Naive thymus-derived CD4-positive, alpha-beta T cell (primary cell): ENCODE measurements at places on chromosomes 1 and 21.

DNA sequence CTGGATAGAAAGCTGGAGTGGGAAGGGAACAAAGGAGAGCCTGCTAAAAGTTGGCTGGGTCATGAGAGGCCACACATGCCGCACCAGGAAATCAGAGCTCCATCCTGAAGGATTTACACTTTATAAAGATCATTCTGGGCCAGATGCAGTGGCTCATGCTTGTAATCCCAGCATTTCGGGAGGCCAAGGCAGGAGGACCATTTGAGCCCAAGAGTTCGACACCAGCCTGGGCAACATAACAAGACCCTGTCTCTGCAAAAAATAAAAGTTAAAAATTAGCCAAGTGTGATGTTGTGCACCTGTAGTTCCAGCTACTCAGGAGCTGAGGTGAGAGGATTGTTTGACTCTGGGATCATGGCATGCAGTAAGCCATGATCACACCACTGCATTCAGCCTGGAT lies 28.7 kb upstream of the RASAL2 start:
- no peak for DNase-seq

- no peak for DNase-seq
Measured at GRCh38 chr1:65793359-65793732, 651 bp downstream of the PDE4B start.

- no peak for DNase-seq
Measured at GRCh38 chr1:96524100-96524499, 197.5 kb upstream of the PTBP2 start.

GRCh38 chr21:41706678-41707077 lies 60.2 kb downstream of the RIPK4 start:
- no peak for DNase-seq

DNA sequence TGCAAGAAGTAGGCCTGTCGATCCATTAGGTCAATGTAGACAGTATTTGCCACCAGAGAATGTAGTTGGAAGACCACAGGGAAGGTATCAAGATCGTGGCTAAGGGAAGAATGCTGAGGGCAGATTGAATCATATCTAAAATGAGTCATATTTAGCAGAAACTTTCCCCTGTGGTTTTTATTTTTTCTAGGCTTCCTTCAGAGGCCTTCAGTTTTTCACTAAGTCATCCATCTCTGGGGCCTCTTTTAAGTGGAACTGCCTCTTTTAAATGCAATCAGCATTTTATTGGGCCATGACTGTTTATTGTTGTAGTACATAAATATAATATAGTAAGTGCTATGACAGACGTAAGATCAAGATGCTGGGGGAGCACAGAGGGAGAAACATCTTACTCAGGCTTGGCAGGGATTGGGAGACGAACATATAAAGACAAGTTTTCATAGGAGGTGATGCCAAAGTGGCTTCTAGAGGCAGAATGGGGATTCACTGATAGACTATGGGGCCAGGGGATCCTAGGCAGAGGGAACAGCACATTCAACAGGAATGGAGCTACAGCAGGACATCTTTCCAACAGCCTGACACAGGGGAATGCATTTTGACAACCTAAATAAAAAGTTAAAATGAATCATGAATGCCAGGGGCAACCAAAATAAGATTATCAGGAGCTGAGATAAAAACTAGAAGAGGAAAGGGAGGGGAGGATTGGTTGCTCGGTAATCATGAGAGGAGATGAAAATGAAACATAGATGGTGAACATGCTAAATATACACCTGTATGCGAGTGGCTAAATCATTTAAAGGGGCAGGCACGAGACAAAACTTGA lies 20.1 kb downstream of the UBE2U start:
- no peak for DNase-seq

DNA sequence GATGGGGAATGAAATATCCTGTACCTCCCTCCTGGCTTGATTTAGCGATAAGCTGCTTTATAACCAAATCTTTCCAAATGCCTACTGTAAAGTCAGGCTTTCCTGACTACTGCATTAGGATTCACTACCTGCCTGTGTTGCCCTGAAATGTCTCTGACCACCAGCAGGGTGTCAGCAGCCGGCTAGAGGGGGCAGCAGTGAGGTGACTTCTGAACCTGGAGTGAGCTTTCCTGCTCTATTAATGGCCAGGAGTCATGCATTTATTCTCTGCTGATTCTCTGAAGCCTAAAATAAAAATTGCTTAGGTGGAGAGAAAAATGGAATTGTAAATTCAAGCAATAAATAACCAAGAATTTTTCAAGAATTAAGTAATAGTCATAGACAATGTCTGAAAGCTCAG lies 2.5 kb downstream of the BACE2 start:
- DNase-seq, result no peak

- no peak for DNase-seq
Measured at GRCh38 chr1:227214207-227214606, 104.1 kb downstream of the CDC42BPA start.

- DNase-seq, result no peak
Measured at GRCh38 chr1:180353945-180354344, 123.9 kb downstream of the LHX4 start.

DNA sequence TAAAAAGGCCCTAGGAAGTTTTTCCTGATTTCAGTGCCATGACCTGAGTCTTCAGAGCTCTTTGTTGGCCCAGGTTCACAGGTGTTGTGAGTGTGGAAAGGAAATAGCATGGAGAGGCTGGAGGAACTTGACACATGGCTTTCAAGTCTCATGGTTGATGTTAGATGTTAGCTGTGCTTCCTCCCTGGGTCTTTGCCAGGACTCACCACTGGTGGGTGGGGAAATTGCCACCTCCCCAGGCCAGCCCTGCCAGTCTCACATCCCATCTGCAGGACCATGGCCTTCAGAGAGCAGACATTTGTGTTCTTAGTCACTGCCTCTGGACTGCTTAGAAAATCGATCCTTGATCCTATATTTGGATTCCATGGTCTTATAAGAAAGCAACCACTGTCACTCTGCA lies 383.2 kb downstream of the DISC1 start:
- no peak for DNase-seq

DNA sequence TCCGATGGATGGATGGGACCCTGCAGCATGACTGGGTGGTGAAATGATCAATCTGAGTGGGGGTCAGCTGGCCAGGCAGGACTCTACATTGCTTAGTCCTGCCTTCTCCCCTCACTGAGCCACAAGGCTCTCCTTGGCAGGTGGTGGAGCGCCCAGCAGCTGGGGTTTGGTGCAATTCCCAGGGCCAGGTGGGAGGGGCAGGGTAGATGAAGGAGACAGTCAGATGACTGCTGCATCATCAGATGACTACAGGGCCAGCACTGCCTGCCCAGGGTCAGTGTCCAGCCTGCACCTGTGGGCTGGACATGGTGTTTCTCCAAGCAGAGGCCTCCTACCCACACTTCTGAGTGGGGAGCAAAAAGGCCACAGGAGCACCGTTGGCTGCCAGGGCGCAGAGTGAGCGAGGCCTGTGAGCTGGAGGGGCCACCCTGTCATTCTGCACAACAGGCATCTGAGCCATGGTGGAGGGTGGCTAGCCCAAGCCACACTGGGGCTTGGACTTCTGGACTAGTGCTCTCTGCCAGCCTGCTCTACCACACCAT lies 103.9 kb upstream of the EDN2 start:
- no peak for DNase-seq

GRCh38 chr1:87334351-87335174 lies 5.9 kb downstream of the LMO4 start:
- DNase-seq, result no peak

DNA sequence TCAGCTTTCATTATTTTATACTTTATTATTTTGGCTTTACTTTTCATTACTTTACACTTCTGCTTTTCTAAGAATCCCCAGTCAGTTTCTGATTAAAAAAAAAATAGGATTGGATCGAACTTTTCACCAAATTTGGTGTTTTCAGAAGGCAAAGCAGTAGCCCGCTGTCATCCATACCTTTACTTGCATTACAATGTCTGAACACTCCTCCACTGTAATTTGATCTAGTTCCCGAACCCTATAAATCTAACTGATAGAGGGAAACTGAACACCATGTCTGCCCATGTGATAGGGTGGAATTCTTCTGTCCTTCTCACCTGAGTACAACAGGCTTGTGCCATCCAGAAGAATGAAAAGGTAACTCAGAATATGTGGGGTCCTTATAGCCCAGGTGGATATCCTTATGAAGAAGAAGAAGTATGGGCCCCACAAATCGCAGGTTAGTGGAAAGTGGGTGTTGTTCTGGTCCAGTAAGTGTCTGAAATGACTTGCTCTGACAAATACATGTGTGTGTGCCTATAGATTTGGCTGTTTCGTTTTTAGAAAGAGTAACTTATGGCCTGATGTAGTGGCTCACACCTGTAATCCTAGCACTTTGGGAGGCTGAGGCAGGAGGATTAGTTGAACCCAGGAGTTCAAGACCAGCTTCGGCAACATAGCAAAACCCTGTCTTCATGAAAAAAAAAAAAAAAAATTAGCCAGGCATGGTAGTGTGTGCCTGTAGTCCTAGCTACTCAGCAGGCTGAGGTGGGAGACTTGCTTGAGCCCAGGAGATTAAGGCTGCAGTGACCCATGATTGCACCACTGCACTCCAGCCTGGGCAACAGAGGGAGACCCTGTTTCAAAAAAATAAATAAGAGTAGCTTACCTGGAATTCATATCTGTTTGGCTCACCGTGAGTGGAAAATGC lies 26.6 kb upstream of the CDC14A start:
- DNase-seq, result no peak

DNA sequence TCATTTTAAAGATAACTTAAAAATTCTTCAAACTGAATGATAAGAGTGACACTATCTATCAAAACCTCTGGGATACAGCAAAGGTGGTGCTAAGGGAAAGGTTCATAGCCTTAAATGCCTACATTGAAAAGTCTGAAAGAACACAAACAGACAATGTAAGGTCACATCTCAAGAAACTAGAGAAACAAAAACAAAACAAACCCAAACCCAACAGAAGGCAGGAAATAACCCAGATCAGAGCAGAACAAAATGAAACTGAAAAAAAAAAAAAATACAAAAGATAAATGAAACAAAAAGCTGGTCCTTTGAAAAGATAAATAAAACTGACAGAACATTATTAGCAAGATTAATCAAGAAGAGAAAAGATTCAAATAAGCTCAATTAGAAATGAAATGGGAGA lies 6.8 kb downstream of the ODF2L start:
- peak; percentile 38 for DNase-seq

- DNase-seq, result no peak
Measured at GRCh38 chr1:64494659-64495058, 24.7 kb downstream of the CACHD1 start.

- DNase-seq, result no peak
Measured at GRCh38 chr1:74824497-74825107, 91.7 kb downstream of the TYW3 start.

DNA sequence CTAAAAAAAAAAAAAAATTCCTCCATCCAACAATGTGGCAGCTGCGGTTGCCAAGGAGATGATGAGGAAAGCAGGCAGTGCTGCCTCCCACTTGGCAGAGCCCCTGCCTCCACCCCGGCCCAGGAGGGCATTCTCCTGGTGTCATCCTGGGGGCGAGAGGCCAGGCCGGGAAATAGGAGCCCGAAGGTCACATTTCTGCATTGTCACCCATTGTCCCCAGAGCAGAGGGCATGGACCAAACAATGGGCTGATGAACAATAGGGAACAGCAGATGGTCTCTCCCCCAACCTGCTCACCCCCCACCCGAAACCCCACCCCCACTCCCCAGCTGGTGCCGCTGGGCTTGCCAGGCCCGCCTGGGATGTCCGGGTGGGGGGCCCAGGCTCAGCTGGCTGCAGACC lies 37.3 kb downstream of the CAMK2N1 start:
- no peak for DNase-seq

DNA sequence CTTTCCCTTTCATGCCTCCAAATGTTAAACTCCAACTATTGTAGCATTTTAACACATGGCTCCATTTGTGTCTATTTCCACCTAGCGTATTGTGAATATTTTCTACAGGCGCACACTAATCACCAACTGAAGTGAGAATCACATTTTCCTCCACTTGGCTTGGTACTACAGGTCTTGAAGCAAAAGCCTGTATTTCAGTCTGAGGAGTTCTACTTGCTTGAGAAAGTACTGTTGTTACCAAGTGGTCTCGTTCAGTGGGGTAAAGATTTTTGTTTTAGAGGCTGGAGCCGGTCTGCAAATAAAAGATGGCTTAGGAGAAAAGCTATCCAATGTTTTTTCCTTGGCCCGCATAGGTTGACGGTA lies 550 bp upstream of the PTBP2 start:
- no peak for DNase-seq

DNA sequence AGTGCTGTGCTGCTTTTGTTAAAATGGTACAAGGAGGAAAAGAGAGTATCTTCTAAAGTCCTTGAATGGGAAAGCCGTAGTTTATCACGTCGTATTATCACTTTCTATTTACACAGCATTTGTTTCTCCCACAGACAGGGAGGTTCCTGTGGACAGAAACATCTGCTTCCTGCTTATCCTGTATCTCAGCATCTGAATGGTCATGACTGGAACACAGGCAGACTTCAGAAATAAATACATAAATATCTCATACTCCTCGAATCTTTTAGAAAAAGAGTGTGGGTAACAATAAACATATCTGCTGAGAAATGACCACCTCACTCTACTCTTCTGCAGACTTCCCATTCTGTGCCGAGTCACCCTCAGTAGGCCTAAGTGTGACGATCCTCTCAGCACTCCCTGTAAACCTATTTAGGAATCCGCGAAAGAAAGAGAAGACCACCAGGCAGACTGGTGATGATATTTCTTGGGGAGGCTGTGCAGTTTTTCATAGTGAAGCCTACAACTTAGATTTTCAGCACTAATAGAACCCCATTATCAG lies 393.5 kb downstream of the SMYD3 start:
- no peak for DNase-seq

- DNase-seq, result peak; percentile 46
Measured at GRCh38 chr1:154791292-154792166, 78.6 kb downstream of the KCNN3 start.

DNA sequence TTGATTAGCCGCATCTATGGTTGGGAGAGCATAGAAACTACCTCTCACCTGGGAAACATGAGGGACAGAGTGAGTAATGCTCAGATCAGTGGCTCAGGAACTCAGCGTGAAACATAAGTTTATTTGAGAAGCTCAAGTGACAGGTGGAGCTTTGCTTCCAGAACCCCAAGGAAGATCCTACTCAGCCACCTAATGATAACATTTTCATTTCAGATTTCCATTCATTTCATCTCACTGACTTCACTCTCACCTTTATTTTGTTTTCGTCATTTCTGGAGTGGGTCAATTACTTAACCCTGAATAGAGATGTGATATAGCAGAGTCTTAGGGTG lies 145.5 kb upstream of the DUSP10 start:
- no peak for DNase-seq

DNA sequence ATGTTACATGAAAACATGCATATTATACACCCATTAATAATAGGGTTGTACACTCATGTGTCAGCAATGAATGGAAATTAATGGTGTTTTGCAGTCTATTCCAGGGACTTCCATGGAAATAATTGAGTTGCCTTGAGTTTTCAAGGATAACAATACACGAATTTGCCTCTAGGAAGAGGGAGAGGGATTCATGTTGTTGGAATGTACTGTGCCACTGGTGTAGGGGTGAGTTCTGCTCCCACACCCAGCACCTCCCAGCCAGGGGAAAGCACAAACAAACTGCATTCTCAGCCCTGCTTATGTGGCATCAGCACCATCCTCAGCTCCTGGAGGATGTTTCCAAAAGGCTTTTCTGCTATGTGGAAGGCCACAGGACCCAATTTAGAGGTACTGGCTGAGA lies 57.8 kb downstream of the BCAR3 start:
- DNase-seq, result no peak

- DNase-seq, result no peak
Measured at GRCh38 chr1:87426463-87427249, 98.0 kb downstream of the LMO4 start.

- no peak for DNase-seq
Measured at GRCh38 chr1:197067457-197067818, 378 bp upstream of the F13B start.
